ENCODE measurements at places on chromosomes 13 and 19.

- no peak for DNase-seq
These were observed 363 bp downstream of the CACNA1A start for GRCh38 chr19:13505761-13506470.

GRCh38 chr19:48400018-48400742 lies 6.7 kb downstream of the GRIN2D start:
- DNase-seq: peak; percentile 74

DNA sequence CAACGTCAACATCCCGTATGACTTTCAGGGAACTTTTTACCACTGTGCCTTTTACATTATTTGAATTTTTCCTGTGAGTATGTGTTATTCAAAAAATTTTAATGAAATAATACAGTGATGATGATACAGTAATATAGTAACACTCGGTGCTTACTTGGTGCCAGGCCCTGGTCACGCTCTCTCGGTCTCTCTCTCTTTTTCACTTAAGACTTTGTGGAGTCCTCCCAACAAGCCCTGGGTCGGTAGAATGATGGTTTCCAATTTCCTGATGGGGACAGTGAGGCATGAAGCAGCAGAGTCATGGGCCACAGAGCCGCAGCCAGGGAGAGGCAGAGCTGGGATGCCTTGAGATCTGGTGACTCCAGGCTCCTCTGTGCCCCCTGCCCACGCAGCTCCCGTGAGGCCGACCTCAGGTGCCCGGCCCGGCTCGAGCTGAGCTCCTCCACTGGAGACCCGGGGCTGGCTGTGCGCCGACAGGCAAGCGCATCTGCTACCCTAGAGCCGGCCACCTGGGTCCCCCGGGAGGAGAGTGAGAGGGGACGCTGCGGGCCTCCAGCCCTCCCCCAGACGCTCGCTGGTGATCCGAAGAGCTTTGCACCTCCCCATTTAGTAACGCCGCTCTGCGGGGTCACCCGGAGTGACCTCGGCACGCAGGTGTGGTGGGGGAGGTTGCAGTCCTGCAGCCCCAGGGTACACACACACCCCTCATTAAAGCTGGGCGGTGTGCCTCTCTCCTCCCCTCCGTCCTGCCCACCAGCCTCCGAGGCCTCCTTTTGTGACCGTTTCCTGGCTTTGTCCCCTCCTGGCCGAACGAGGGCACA lies 4.4 kb upstream of the SBK3 start:
- no peak for DNase-seq

- no peak for DNase-seq
These were observed 34.1 kb downstream of the ELL start for GRCh38 chr19:18487576-18488402.

- DNase-seq: no peak
These were observed 525 bp upstream of the COG3 start for GRCh38 chr13:45464141-45464686.

- DNase-seq: no peak
These were observed 168.6 kb downstream of the POSTN start for GRCh38 chr13:37429976-37430375.

DNA sequence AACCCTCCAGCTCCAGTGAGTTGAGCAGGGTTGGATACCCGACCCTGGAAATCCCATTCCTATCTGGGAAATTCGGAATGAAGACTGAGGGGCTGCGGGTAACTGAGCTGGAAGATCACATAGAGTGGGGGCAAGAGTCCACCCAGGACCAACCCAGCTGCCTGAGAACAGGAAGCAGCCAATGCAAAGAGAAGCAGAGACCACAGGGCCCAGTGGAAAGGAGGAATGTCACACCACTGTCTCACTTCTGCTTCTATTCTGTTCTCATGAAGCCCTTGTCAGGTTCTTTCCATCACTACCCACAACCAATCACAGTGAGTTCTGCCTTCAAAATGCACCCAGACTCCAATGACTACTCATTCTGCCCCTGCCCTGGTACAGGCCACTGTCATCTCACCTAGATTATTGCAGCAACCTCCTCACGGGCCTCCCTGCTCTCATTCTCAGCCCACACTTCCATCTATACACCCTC lies 15.3 kb downstream of the DYRK1B start:
- no peak for DNase-seq

DNA sequence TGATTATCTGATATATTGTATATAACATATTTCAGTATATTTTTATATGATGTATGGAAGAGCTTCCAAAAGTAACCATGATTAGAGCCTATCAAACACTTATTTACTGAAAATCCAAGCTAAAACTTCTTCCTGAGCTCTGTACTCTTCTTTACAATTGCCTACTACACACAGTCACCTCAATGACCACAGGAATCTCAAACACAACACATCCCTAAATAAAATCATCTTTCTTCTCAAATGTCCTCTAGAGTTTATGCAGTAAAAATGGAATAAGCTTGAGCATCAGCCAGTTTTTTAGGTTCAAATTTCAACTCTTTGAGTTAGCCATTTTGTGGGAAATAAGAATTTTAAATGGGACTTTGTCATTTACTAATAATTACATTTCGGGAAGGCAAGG lies 102.6 kb upstream of the FNDC3A start:
- DNase-seq: no peak

GRCh38 chr13:28574617-28575142 lies 79.8 kb upstream of the FLT1 start:
- DNase-seq: peak; percentile 70

DNA sequence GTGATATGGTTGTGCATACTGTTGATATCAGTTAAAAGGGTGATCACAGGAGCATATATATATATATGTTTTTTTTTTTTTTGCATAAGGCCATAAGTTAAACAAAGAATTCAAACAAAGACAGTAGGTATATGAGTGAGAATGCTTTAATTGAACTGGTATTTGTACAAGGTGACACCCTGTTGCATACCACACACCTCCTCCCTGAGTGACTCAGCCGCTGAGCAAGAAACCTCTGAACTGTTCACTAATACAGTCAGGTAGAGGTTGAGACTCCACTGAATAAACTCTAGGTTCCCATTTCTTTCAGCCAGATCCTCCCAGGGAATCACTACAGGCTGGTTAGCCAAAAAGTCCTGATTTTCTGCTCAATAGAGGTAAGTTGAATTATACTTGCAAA lies at the start of gene SCEL:
SCEL (plus strand) TSS at position 259 of the 400 bp plus-strand sequence. CDS start 20,170 bp downstream, outside the sequence.
- DNase-seq: no peak

- no peak for DNase-seq
These were observed 1.9 kb downstream of the ZNF493 start for GRCh38 chr19:21398851-21399250.

GRCh38 chr13:49348751-49349150 lies 95.1 kb downstream of the CAB39L start:
- DNase-seq: no peak

- no peak for DNase-seq
These were observed 4.4 kb upstream of the CYP4F2 start for GRCh38 chr19:15902254-15902653.

DNA sequence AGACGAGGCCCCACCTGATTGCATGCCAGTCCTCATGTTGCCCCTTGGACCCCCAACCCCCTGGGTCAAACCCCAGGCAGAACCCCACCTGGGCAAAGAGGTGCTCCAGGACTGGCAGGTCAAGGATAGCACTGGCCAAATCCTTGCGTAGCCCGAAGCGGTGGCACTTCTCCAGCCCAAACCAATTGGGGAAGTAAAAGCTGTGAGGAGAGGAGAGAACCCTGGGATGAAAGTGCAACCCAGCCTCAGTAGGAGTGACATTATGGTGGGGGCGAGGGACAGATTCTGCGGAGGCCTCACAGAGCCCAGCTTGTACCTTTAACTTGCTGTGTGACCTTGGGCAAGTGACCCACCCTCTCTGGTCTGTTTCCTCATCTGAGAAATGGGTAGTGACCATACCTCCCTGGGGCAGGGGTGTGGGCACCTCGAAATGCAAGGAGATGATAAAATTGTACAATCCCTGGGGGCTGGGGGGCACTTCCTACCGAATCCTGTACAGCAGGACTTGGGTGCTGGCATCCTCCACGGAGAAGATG lies 4.4 kb downstream of the JAK3 start:
- DNase-seq: no peak

DNA sequence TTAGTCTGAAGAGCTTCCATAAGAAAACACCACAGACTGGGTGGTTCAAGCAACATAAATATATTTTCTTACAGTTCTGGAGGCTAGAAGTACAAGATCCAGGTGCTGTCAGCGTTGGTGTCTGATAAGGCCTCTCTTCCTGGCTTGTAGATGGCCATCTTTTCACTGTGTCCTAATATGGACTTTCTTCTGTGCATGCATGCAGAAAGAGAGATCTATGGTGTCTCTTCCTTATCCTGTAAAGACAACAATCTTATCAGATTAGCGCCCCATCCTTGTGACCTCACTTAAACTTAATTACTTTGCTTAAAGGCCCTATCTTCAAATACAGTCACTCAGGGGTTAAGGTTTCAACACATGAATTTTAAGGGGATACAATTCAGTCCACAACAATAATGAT lies 14.1 kb upstream of the NDFIP2 start:
- DNase-seq: no peak

DNA sequence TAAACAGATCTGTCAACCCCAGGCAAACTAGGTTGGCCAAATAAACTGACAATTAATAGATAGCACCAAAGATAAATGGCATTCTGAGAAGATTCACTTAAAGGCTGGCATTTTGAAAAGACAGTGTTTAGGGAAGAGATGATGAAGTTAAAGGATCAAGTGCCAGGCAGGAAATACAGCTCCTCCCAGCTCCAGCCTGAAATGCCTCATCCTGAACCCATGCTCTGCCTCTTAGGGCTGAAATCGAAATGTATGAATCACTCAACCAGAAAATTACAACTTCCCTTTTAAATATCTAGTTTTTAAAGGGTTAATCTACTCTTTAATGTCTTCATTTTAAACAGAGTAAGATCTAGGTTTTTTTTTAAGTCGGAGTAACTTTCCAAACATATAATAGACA lies 171.2 kb upstream of the UBL3 start:
- DNase-seq: no peak

GRCh38 chr13:100594731-100595130 lies 6.1 kb upstream of the GGACT start:
- DNase-seq: no peak

DNA sequence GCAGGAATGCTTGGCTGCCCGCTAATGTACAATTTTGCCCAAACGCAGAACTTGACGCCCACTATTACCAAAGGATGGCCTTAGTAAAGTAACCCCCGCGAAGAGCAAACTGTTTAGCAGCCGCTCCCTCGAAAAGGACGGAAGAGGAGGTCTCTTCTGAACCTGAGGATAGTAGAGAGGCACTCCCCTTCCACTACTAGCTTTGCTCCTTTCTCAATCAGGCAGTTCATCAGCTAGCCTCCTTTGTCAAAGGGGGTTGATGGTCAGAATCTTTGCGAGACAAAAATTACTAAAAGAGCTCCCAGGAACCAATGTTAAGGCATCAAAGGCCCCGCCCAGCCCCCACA lies 534 bp downstream of the CAB39L start:
- no peak for DNase-seq

DNA sequence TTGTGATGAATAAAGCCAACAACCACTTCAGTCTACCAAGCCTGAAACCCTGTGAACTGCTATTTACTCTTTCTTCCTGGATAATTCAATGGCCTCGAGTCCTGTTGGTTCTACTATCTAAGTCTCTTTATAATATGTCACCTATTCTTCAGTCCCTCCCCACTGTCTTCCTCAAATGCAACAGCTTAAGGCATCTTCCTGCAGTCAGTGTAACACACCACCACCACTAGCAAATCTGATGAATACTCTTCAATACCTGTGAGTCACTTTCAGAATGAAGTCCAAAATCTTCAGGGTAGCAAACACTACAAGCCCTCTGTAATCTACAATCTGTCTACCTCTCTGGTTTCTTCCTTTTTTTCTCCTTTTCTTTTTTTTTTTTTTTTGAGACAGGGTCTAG lies 32.9 kb downstream of the ZDHHC20 start:
- DNase-seq: no peak

GRCh38 chr19:10881403-10882107 lies 10.2 kb downstream of the CARM1 start:
- DNase-seq: no peak

- DNase-seq: no peak
These were observed 118.4 kb downstream of the COG6 start for GRCh38 chr13:39773833-39774232.

GRCh38 chr19:42078538-42079275 lies 2.7 kb downstream of the ZNF574 start:
- no peak for DNase-seq

GRCh38 chr13:40170982-40171381 lies 495.5 kb downstream of the FOXO1 start:
- no peak for DNase-seq

DNA sequence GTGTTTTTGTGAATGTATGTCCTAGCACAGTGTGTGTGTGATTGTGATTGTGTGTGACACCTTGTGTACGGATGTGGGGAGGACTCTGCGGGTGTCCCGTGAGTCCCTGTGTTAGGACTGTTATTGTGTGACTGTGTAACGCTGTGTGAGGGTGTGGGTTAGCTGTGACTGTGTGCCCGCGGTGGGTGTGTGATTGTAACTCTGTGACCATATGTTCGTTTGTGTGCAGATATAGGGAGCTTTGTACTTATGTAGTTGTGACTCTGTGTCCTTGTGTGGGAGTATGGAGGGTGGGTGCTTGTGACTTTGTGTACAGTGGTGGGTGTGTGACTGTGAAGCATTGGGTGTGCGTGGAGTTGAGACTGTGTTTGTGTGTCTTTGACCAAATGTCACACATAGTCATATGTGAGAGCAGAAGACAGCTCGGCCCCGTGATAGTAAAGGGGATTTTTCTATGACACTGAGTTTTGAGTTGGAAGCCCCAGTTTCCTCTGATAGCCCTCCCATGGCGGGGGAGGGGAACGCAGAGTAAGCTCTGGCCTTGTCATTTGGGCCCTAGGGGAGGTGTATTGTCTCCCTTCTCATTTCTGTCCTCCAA lies 949 bp upstream of the ZNF260 start:
- no peak for DNase-seq

DNA sequence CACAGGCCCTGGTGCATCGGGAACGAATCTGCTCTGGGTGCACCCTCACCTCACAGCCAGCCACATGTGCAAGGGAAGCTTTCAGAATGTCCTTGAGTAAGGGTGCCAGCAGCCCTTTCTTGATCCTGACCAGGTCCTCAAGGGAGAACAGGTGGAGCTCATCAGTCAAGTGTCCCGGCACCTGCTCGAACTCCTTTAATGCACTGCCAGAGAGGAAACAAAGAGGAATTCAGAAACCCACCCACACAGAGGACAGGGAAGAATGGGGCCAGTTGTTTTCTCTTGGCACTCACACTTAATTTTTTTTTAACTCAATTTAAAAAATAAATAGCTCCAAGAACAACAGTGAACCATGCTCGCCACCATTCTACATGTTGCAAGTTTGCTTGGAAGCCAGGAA lies 41.7 kb downstream of the RUBCNL start:
- DNase-seq: peak; percentile 34

DNA sequence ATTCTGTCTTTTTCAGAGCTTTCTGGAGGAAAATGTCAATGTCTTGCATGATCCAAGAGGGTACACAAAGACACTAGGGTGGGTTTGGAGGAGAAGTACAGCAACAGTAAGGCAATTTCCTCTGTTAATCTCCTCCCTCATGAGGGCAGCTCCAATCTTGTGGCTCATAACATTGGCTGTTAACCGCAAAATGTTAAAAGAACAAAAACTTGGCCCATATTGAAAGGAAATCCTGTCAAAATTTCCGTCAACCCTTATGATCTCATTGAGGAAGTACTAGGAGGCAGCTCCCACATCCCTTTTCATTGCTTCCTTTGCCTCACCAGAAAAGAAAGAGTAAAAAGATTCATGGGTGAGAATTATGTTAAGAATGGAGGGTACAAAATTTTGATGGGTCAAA lies 11.6 kb downstream of the OXGR1 start:
- DNase-seq: no peak

Data from right atrium auricular region (tissue), 2 donors.